ENCODE measurements at places on chromosomes 4 and X. TPM values are rescaled to one million over a fixed set of nuclear protein-coding genes. Genes with fewer than 3 reads are reported as not detected.

LRP2BP gene
- 0.64 TPM for total RNA-seq

- no peak for DNase-seq
Measured at GRCh38 chrX:53340852-53341645, 59.7 kb upstream of the IQSEC2 start.

GRCh38 chrX:149433451-149433850 is 71.7 kb downstream of the IDS start:
- no peak for DNase-seq

GRCh38 chr4:7120341-7120740 is 52.5 kb upstream of the GRPEL1 start:
- DNase-seq: no peak

BEX3 gene
- total RNA-seq: 63.9 TPM

GRCh38 chr4:96827086-96827485 is 987.2 kb downstream of the PDHA2 start:
- DNase-seq: no peak

DNA sequence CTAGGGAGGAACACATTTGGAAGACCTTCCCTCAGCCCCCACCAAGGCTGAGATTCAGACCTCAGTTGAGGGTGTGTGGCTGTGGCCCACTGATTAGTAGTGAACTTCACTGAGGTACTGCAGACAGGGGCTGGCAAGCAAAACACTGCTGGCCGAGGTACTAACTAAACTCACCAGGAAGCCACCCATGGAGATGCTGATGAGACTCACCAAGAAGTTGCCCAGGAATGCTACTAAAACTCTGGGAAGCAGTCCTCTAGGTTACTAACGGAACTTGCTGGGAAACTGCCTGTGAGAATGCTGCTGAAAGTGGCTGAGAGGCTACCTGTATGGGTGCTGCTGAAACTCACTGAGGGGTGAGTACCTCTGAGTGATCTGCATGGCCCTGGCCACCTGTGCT is 372.4 kb upstream of the RPS6KA3 start:
- DNase-seq: no peak

MANBA gene
- 21.4 TPM for total RNA-seq

DNA sequence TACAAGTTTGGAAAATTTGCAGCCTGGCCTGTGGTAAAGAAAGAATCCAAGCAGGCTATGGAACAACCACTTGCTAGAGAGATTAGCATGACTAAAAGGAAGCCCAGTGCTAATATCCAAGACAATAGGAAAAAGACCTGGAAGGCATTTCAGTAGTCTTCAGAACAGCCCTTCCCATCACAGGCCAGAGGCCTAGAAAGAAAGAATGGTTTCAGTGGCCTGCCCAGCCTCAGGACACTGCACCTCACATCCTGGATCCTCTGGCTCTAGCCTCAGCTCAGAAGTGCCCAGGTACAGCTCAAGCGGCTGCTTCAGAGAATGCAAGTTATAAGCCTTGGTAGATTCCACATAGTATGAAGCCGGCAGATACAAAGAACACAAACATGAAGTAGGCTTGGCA is 449.8 kb upstream of the AR start:
- DNase-seq: no peak
